ENCODE measurements at places on chromosomes 6 and 20.

DNA sequence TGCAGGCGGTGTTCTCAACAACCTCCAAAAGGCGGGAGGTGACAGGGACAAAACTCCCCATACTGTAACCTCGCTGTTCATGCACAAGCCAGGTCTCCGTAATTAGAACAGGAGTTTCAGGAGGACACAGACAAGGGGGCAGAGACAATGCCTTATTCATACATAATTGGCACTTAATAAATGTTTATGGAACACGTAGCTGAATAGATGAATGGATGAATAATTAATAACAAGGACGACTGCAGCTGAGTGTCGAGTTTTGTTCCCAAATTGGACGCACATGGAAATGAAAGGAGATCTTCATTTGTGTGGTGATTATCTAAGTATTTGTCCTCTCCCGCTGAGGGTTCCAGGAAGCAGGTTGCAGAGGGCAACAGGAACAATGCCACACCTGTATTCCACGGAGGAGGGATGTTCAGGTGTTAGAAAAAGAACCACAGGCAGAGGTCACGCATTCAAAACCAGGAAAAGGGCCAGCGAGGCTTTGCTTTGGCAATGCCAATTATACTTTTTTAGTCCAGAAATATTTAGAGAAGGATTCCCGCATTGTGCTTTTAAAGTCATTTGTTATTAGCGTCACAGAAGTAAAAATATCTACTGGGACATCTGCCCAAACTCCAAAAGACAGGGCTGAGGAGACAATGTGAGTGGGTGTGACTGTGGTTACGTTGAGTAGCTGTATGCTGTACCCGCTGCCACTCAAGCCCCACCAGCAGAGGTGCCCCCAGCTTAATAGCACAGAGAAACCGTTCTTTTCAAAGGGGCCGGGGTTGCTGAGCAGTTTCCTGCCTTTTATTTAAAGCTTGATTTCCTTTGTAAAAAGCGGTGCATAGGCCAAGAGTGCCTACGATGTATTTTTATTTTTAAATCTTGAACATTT lies 123.3 kb downstream of the PXDC1 start:
- no peak for DNase-seq

- DNase-seq = no peak
Measured at GRCh38 chr20:24138196-24138857, 149.7 kb upstream of the GGTLC1 start.

DNA sequence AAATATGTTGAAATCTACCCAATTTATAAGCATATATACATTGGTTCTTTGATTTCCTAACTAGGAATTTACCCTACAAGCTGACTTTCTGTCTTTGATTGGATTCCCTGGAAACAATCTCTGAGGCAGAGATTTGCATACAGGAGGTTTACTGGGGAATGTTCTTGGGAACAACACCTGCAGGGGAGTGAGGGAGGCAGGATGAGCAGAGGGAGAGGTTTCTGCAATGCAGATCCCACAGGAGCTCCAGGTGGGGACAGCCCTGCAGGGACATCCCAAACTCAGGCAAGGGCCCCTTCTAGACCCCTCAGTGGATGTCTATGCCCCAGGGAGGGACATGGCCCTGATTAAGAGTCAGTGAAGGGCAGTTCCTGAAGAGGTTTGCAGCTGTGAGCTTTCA lies 95.2 kb upstream of the CCDC167 start:
- no peak for DNase-seq

GRCh38 chr20:10537850-10538480 lies 102.9 kb downstream of the SLX4IP start:
- DNase-seq = no peak

GRCh38 chr6:13917141-13917540 lies 7.6 kb upstream of the RNF182 start:
- no peak for DNase-seq

DNA sequence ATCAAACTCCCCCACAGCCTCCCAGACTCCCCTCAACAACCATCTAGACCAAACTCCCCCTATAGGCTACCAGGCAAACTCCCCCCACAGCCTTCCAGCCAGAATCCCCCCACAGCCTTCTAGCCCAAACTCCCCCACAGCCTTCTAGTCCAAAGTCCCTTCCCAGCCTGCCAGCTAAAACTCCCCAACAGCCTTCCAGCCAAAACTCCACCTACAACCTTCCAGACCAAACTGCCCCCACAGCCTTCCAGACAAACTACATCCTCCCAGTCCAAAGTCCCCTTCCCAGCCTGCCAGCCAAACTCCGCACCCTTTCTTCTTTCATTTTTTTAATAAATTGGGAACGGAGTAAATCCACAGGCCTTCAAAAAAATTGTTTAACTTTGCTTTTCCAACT lies 37.4 kb upstream of the SYNDIG1 start:
- DNase-seq = no peak

DNA sequence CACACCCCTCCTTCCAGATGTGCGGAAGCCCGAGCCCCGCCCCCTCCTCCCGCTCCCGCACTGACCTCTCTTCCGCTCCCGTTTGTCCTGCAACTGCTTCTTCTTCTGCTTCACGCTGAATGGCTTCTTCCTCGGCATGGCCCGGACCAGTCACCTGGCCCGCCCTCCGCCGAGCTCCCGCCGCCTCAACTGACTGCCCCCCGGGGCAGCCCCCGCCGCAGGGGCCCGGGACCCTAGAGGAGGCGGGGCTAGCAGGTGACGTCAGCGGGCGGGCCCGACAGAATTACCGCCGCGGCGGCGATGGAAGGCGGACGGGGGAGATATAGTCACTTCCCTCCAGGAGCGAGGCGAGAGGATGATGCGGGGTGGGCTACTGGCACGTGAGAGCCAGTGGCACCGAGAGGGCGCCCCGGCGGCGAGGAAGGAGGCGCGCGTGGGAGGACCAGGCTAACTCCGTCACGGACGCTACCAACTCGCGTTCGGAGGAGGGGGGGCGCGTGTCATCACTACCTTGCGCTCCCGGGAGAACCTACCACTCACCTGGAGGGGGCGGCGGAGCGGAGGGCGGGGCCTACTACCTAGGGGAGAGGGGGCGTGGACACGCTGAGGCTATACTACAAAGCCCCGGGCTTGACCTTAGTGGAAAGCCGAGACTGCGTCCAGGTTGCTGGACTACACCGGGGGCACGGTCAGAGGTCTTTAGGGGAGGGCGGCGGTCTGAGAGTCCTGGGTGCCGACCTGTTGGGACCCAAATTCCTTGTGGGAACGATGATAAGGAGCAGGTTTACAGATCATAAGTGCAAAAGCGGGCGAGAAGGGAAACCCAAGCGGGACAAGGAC lies at the start of gene GNL1:
TSS of gene GNL1 (minus strand) at position 424 of the 840 bp plus-strand sequence. CDS start at position 138, 286 bp downstream.
- DNase-seq = peak; percentile 98

DNA sequence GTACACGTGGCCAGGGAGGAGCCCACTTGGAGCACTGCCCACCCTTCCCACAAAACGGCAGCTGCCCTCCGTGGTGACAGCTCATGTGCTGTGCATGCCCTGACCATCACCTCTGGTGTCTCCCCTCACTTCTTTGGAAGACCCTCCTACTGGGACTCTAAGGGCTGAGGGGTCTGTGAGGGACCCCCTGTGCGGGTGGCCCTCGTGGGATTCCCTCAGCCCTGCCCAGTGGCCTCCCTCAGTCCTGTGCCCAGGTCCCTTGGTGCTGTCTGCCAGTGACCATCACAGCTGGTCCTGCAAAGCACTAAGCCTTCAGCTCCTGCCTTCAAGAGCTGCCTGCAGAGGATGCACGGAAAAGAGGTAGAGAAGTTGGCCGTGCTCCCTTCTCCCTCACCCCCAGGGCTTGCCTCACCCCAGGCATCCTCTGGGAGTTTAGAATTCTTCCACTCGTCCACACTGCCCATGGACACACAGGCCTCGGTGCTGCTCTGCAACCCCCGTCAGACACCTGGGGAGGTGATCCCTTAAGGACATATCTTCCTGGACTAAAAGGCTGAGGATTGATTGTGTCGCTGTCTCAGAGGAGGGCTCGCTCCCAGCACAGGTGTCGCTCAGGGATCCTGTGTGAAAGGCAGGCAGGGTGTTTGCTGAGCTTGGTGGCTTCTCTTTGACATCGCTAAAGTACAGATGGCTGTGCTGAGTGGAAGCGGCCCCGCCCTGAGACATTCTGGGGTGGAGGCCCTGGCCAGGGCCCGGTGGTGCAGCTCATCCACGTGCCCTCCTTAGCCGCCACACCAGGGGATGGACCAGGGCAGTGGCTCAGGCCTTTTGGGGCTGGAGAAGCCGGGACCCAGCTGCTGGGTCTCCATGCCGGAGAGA lies 119.5 kb upstream of the FRMD1 start:
- DNase-seq = no peak

DNA sequence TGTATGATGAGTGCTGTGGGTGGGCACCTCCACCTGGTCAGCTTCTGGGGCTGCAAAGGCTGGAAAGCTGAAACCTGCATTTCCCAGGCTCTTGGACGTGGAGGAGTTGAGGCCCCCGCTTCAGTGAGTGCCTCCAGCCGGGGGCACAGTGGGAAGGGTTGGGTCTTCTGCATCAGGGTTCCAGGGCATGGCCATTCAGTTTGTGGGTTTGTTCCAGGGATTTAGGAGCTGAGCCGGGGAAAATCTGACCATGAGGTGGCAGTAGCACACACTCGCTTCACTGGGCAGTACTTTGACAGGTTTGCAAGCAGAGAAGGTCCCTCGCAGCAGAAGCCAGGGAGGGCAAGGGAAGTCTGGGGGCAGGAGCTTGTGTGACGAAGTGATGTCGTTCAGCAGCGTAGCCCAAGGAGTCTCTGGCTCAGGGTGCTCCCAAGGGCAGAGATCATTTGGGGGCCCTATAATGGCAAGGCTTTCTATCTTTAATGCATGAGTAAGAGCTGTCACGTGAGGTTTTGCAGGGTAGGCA lies 69.5 kb upstream of the SULF2 start:
- DNase-seq = no peak

DNA sequence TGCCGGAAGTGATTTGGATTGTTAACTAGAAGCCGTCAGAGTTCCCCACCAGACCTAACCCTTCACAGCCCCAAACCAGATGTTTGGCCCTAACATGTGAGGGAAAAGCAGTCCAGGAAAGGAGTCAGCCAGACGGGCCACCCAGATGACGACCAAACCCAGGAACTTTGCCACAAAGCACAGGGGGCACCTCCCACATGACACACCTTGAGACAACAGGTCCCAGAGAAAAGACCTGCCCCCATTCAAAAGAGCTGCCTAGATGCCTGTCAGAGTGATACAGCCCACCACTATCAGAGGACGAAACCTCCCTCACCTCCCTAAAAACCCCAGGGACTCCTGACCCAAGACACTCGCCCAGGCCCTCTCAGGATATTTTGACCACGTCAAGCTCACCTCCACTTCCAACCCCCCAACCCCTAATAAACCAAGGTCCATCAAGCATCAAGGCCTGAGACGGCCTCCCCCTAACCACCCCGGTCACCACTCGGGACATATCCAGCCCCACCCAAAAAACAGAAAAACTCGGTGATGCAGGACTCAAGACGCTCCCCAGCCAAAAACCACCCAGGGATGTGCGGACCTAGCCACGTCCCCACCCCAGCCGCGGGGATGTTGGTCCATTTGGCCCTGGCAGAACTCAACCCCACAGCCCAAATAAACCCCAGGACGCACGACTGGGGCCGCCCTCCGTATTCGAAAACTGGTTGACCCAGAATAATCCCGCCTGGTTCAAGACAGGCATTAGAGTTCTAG lies 662 bp downstream of the ZNF343 start:
- DNase-seq = no peak

DNA sequence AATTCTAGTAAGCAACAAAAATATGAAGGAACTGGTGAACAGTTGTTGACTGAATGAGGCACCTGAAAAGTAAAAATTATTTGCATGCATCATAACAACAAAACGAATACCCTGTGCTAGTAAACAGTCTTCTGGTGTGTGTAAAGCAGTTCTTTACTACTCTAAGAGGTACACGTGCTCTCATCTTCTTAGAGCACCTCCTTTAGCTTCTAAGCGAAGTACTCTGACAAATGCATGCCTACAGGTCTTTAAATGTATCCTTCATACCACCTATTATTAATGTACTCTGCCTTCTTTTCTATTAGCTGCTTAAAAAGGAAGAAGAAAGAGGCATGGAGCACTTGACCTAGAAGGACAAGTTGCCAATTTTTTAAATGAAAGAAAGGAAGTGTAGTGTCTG lies 32.2 kb upstream of the MYB start:
- no peak for DNase-seq

DNA sequence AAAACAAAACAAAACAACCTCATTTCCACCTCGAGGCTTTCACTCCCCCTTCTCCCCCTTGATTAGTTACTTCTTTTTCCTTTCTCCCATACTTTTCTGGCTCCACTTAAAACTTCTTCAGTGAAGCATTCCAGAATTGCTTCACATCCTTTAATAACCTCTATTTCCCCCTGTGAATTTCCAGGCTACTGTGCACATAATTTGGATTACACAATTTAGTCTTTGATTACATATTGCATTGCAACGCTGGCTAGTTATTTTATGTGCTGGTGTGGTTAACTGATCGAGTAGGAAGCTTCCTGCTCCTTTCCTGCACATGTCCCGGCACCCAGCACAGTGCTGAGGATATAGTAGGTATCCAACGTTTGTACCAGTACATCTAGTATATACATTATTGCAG lies 28.1 kb upstream of the EEF1E1 start:
- no peak for DNase-seq

DNA sequence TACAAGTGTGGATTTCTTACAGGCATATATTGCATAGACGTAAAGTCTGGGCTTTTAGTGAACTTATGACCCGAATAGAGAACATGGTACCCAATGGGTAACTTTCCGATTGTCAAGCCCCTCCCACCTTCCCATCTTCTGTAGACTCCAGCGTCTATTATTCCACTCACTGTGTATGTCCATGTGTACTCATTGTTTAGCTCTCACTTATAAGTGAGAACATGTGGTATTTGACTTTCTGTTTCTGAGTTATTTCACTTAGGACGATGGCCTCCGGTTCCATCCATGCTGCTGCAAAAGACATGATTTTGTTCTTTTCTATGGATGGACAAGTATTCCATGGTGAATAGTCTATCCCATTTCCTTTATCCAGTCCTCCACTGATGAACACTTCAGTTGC lies 306.4 kb downstream of the CD83 start:
- DNase-seq = no peak

GRCh38 chr6:72984981-72985665 lies 240.2 kb downstream of the KHDC1L start:
- no peak for DNase-seq

DNA sequence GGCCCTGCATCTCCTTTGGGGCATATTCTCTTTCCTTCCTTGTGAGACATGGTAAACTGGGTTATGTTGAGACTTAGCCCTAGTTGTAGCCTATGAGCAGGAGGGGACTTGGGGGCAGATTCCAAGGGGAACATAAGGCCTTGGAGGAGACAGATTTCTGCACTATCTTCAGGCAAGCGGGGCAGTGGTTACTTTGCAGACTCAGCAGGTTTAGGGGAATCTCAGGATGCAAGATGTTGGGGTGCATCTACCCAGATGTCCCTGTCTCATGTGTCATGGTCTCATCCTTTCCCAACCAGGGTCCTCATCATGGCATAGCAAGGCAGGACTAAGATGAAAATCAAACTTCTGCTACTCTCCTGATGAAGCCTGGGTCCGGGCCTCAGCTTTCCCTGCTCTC lies 58.6 kb upstream of the PTPRT start:
- DNase-seq = no peak

- no peak for DNase-seq
Measured at GRCh38 chr6:101851911-101852310, 458.4 kb downstream of the GRIK2 start.

- no peak for DNase-seq
Measured at GRCh38 chr20:3729811-3730540, 2.5 kb upstream of the HSPA12B start.

- no peak for DNase-seq
Measured at GRCh38 chr20:64152906-64153305, 11.3 kb upstream of the MYT1 start.

GRCh38 chr6:12034837-12035236 lies 22.7 kb downstream of the HIVEP1 start:
- no peak for DNase-seq

GRCh38 chr20:53419693-53420460 lies 173.8 kb downstream of the ZNF217 start:
- DNase-seq = no peak

- DNase-seq = no peak
Measured at GRCh38 chr20:46270977-46271744, 37.1 kb downstream of the CDH22 start.
